GM12878 (cell line): ENCODE measurements at places on chromosomes 5 and 9.

DNA sequence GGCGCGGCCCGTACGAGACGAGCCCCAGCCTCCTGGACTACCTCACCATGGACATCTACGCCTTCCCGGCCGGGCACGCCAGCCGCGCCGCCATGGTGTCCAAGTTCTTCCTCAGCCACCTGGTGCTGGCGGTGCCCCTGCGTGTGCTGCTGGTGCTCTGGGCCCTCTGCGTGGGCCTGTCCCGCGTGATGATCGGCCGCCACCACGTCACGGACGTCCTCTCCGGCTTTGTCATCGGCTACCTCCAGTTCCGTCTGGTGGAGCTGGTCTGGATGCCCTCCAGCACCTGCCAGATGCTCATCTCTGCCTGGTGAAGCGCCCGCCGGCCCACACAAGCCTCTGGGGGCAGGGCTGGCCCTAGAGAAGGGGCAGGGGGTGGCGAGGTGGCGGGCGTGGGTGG, 18.5 kb downstream of the PLPP7 start:
- no peak for DNase-seq

DNA sequence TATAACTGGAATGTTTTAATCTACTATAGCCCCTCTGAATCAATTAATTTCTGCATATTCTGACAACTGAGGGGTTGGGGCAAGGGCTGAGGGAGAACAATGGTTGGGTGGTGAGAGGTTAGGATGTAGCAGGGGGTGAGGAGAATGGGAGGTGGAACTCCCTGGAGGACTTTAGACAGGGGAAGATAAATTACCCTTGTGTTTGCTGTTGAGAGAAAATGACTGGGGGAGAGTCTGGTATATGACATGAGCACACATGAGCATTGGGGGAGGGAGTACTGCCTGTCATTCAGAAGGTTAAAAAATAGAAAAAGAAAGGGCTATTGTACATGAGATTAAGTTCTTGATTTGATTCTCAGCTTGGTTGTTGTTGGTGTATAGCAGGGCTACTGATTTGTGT, 37.2 kb upstream of the PAPPA start:
- no peak for DNase-seq

- peak; percentile 72 for DNase-seq
Observed at GRCh38 chr9:91150998-91151717, 210.6 kb downstream of the AUH start.

DNA sequence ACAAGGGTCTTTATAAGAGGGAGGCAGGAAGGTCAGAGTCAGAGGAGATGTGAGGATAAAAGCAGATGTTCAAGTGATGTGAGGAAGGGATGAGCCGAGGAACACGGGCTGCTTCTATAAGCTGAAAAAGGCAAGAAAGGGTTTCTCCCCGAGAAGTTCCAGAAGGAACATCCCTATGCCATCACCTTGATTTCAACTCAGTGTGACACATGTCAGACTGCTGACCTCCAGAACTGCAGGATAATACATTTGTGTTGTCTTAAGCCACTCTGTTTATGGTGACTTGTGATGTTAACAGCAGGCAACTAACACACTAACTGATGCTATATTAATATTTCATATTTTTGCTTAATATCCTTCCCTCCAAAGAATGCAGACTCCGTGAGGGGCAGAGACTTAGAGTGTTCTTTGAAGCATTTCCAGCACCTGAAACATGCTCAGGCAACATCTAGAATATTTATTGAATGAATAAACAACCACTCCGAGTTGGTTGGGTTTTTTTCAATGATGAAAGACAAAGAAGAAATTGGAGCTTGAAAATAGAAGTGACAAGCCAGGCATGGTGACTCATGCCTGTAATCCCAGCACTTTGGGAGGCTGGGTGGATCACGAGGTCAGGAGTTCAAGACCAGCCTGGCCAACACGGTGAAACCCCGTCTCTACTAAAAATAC, 77.6 kb upstream of the ADRA1B start:
- no peak for DNase-seq
